ENCODE measurements at places on chromosomes 5 and 9.

DNA sequence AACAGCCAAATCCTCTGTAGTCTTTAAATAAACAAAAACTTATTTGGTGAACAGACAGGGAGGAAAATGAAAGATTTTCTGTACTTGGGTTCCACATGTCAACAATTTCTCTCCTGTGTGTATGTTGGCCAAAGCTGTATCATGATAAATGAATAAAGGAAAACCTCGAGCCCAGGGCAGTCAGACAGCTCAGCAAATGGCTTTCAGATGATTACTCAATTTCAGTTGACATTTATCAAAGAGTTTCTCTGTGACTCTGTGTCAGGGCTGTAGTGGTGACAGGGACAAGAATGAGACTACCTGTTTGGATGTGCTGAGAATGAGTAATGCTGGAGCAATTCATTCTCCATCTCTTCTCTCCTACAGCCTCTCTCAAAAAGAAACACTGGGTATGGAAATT, 45.7 kb upstream of the PTGS1 start:
- peak; percentile 38 for DNase-seq

DNA sequence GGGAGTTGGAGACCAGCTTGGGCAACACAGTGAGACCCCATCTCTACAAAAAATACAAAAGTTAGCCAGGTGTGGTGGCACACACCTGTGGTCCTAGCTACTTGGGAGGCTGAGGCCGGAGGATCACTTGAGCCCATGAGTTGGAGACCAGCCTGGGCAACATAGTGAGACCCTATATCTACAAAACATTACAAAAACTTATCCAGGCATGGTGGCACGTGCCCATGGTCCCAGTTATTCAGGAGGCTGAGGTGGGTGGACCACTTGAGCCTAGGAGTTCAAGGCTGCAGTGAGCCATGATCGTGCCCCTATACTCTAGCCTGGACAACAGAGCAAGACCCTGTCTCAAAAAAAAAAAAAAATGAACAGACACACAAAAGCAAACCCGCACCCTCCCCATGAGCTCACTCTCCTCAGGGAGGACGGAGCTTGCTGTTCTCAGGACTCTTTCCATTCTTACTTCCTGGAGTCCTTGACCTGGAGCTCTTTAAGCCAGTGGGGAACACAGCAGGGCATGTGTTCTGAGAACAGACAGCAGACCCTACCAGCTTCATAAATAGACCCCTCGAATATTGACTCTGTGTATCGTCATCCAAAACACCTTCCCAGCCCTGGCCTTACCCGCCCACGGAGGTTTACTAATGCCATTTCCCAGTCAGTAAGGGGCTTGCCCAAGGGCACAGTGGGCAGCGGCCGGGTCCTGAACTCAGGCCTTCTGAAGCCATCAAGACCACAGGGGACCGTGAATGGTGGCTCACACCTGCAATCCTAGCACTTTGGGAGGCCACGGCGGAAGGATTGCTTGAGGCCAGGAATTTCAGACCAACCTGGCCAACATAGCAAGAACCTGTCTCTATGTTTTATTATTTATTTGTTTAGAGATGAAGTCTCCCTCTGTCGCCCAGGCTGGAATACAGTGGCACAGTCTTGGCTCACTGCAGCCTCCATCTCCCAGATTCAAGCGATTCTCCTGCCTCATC, 11.1 kb downstream of the PTGES2 start:
- DNase-seq, result no peak

GRCh38 chr9:93945400-93946337, 9.5 kb downstream of the BARX1 start:
- no peak for DNase-seq

DNA sequence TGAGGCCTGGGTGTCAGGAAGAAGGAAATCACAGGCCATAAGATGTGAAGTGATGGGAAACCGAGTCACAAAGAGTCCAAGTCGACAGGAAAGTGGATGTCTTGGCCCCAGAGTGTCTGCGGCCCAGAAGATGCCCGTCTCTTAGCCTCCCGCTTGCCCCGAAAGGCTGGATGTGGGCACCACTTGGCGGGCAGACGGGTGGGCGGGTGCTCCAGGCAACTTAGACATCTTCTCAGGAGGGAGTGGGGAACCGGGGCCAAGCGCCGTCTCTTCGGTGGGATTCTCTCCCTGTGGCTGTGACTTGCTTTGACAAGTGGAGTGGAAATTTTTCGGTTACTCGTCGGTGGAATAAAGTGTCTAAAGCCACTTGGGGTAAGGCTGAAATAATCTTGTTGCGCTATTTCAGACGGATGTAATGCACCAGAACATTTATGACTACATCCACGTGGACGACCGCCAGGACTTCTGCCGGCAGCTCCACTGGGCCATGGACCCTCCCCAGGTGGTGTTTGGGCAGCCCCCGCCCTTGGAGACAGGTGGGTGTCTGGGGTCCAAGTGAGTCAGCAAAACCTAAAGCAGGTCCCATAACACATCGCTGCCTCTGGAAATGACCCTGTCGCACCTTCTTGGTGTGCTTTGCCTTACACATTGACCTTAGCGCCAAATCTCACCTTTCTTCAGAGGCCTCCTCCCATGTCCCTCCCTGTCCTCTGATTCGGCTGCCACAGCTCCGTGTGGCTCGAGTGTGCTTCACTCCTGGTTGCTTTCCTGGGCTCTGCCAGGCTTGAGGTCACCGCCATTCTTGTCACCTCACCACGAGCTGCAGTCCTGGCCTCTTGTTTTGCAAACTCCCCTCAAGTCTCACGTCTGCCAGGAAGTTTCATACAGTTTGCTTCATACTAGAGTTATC, 20.4 kb upstream of the EXOC3 start:
- DNase-seq, result no peak

GRCh38 chr5:123802298-123802951, 290.4 kb downstream of the CSNK1G3 start:
- DNase-seq, result no peak

- no peak for DNase-seq
These were observed 379.6 kb downstream of the MLLT3 start for GRCh38 chr9:20242510-20243189.

- DNase-seq, result no peak
These were observed 63.5 kb downstream of the ENC1 start for GRCh38 chr5:74576941-74577456.

DNA sequence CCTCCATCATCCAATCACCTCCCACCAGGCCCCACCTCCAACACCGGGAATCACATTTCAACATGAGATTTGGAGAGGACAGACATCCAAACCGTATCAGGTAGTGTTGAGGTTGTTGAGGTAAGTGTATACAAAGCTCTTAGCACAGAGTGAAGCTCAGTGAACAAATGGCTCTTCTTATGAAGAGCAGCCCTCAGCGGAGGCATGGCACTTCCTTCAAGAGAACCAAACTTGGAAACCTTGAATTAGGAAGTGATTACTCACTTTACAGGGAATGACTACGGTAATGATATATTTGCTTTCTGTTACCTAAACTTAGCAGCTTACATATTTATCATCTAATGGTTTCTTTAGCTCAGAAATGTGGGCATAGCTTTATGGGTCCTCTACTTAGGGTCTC, 92.8 kb downstream of the IQGAP2 start:
- DNase-seq, result no peak

DNA sequence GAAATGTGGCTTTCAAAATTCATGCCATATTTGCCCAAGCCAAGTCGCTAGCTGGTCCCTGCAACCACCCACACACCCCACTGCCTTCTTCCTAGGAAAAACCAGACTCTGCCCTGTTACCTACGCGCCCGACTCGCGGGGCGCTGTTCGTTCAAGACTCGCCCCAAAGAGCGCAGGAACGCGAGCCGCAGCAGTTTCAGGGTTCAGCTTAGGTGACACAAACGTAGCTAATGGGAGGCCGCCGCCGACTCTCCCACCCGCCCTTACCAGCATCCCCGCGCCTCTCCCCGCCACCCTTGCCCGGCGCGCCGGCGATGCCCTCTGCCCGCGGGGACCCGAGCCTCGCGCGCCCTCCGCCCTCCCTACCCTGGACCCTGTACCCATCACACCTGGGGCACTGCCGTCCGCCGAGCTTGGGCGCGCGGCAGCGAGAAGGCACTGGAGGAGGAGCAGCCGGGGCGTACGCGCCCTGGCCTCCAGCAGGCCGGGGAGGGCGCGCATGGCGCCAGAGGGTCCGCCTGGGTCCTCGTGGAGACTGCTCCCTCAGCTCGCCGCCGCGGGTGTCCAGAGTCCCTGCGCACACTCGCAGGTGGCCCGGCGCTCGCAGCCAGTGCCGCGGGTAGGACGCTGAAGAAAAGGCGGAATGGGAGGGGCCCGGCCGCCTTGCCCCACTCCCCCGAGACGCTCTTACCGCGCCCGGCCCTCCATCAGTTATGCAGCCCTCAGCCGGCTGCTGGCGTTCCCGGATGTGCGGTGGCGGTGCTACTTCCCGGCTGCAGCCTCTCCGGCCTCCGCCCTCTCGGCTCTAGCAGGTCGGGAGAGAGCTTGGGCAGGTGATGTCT, at the start of gene EMB:
TSS of gene EMB (minus strand) at position 638 of the 842 bp plus-strand sequence. CDS start at position 501, 137 bp downstream.
- DNase-seq, result no peak

- DNase-seq, result peak; percentile 81
These were observed 11.9 kb downstream of the FGFR4 start for GRCh38 chr5:177098470-177099141.

DNA sequence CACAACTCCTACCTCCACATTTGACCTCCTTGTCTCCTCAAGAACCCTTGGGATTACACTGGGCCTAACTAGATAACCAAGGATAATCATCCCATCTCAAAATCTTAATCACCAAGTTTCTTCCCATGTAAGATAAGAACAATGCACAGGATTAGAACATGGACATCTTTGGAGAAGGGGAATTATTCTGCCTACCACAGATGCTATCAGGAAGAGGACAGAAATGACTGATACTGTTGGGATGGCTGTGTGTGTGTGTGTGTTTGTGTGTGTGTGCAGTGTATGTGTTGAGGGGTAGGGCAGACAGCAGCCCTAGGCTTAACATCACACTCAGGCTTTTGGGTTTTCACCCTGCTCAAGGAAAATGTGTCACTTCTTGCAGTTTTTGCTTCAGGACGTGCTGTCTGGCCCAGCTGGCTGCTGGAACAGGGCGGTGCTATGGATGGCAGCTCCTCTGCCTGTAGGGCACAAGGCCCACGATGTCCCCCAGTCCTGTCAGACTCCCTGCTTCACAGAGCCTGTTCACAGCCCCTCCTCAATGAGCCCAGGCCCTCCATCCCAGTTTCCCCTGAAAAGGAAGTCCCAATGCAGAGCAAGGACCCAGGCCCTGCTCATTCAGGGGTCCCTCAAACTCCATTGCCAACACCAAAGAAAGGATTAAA, 7.7 kb downstream of the CA9 start:
- DNase-seq, result no peak

- no peak for DNase-seq
These were observed 21.0 kb downstream of the SKIC3 start for GRCh38 chr5:95533761-95534160.

- DNase-seq, result no peak
These were observed 653.3 kb upstream of the CDH6 start for GRCh38 chr5:30540150-30540549.

DNA sequence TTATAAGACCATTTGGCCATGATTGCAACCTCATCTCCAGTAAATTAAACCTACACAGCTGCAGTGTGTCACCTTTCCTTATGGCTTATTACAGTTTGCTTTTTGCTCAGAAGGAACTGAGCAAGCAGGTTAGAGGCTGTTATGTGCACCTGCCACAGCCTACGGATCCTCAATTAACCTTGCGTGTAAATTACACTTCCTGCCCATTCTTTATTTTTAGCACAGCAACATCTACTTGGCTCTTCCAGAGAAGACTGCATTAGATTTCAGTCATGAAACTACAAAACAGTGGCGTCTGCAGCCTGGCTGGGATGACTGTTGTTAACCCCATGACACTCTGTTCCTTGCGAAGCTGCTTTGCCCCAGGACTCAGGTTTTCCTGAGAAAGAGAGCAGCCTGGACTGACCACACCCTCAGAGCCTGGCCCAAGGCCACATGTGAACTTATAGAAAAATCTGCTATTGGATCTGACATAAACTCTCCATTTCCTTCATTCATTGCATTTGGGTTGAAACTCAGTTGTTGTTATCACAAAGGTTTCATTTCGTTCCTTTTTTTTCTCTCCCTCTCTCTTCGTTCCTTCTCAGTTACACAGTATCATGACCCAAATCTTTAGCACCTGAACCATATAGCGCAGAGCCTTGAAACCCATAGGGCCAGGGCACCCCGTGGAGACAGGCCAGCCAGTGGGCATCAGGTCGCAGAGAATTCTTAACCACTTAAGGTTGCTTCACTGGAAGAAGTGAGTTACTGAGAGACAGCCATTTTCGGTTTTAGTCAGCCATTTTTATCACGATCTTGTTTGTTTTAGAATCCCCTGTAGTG, 138.6 kb downstream of the PALM2AKAP2 start:
- DNase-seq, result peak; percentile 27

All from HCEC 1CT (cell line).